KG1 (cell line): ENCODE measurements at places on chromosomes 7 and 10.

DNA sequence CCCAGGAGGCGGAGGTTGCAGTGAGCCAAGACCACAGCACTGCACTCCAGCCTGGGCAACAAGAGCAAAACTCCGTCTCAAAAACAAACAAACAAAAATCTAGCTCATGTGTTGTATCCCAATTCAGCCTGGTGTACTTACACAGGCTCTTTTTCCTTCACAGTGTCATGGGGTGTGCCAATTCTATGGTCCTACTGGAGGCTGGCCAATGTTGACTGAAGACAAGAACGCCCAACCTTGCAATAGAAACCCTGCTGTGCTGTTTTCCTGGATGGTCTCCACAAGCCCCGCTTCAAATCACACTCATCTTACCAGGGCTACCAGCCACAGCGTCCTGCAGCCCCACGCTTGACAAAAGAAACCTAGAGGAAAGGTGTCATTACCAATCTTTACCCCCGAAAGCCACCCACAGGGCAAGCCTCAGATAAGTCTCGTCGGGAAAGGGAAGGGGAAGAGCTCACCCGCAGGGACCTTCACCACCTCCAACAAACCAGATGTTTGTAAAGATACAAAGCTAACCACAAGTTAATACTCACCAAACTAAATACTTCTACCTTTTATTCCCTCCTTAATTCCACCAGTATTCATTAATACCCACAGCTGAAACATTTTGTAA lies 64.8 kb downstream of the TNS3 start:
- DNase-seq = peak; percentile 55

DNA sequence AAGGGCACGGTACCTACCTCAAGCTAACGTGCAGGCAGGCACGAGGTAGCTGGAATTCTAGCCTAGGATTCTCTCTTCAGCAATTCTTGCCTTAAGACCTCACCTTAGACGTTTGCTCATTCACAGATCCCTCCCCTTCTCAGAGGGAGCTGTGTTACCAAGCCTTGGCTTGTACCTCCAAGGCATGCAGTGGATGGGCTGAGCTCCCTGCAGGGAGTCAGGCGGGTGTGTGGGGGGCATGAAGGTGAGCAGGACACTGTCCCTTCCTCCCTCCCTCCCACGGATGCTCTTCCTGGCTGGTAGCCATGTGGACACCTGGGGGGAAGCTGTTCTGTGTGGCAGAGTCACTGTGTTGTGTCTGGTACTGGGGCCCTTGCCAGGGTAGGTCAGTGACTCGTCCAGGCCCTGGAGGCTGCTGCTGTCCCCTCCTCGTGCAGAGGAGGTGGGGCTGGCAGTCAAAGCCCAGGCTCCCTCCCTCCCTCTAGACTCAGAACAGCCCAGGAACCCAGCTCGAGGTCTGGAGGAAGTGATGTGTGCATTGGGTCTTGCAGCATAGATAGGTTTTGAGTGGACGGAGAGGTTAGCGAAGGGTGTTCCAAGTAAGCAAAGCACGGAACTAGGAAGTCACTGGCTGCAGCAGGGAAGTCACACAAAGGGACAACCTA lies 222.2 kb upstream of the SH2B2 start:
- no peak for DNase-seq

- DNase-seq = no peak
Observed at GRCh38 chr7:35680403-35681013, 14.4 kb downstream of the HERPUD2 start.

- DNase-seq = no peak
Observed at GRCh38 chr7:74612015-74612829, 45.3 kb upstream of the GTF2I start.

GRCh38 chr10:44249490-44249889 lies 135.4 kb downstream of the CXCL12 start:
- no peak for DNase-seq

GRCh38 chr10:65620404-65621048 lies 1305.3 kb upstream of the LRRTM3 start:
- DNase-seq = no peak

- no peak for DNase-seq
Observed at GRCh38 chr10:119406601-119407253, 135.8 kb downstream of the RGS10 start.

DNA sequence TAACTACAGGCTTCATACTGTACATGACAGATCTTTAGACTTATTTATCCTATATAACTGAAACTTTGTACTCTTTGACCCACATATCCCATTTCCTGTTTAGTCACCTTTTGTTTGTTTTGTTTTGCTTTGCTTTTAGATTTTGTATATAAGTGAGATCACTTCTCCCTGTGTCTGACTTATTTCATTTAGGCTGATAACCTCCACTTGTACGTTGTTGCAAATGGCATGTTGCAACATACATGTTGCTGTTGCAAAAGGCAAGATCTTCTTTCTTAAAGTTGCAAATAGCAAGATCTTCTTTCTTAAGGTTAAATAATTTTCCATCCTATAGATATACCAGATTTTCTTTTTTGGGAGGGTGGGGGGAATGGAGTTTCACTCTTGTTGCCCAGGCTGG lies 341.5 kb downstream of the OTUD1 start:
- DNase-seq = no peak

DNA sequence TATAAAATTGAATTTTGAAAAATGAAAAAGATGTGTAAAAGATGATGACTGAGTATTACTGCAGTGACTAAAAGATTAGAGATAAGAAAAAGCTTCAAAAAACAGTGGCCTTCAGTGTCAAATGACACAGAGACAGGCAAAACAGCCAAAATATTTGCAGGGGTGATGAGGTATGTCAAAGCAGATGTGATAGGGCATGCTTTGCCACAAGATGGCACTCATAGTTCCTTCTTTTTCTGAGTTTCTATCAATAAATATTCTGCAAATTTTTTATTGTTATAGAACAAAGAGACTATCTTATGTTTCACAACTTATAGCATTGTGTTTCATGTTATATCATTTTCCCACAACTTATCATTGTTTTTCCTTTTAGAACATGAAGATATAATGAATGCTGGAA lies 344.1 kb upstream of the HPS1 start:
- DNase-seq = no peak

GRCh38 chr10:112360308-112361270 lies 13.3 kb upstream of the ACSL5 start:
- no peak for DNase-seq

DNA sequence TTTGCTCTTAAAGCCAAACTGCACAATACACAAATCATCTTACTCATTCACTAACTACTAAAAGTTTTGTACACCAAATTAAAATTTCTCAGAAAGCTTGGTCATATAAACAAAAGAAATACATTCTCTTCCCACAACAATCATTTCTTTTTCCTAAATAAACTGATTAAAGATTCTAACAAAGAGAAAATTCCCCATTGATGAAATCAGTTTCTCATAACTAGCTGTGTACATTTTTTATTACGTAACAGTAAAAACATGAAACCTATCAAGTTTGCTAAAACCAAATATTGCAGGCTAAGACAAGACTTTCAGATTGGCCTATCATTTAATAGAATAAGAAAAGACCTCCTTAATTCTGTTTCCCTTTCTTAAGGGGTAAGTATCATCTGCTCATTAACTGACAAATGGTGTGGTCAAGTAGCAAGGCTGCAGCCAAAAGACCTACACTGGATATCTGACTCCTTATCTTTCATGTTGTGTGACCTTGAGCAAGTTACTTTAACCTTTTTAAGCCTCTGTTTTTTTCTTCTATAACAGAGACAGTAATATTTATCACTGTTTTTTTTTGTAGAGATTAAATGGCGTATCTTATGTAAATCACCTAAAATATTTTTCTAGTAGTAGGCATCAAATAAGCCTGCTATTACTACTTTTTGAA lies 22.4 kb downstream of the NAMPT start:
- no peak for DNase-seq

GRCh38 chr7:47778153-47778661 lies 170.1 kb downstream of the PKD1L1 start:
- DNase-seq = no peak

DNA sequence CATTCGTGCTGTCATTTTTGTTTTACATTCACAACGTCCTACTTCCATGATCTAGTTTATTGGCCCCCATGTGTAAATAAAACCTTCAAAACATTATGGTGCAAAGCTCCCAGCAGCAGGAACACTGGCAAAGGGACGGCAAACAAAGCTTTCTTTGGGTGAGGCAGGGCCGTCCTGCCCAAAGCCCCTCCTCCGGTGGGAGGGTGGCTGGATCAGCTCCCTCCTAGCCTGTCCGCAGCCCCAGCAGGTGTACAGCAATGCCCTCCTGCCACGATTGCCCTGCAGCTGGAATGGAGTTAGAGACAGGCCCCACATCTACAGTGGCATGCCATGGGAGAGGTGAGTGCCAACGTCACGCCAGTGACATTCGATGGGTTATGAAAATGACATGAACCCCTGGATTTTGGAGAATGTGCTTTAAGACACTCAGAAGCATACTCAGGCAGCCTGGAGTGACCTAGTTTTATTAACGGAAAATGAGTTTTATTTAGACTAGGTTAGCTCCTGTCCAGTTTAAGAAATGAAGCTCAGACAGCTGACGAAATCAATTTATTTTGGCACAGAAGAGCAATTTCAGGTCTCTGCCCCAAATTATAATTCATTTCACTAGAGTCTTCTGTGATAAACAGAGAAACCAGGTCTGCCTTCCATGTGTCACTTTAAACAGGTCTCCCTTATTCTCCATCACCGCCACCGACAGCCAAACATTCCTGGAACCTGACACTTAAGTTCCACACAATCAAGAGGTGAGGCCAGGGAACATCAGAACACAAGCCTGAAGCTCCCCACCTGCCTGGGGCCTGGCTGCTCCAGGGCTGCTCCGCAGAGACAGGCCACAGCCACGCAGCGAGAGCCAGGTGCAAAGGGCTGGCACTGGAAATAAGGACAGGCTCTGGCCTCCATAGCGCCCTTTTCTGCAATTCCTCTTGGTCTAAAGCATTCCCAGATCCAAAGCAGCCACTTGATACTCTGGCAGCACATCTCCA lies 50.1 kb downstream of the VOPP1 start:
- no peak for DNase-seq

DNA sequence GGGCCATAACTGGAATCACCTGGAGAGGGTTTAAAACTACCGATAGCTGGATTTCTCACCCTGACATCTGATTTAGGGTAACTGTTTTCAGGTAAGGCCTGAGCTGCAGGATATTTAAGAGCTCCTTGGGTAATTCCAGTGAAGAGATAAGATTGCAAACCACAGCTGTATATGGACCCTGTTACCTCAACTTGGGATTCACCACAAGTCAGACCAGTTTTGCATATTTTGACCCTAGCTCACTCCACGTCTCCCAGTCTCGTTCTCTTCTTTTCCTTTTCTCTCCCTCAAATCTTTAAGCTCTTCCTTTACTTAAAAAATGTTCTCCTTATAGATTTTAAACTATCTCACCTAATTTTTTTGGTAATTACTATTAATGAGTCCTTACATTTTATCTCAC lies 264.4 kb downstream of the THSD7A start:
- DNase-seq = no peak

GRCh38 chr7:128947854-128948253 lies 10.1 kb downstream of the IRF5 start:
- no peak for DNase-seq

- no peak for DNase-seq
Observed at GRCh38 chr10:26439406-26440087, 1.4 kb downstream of the APBB1IP start.

DNA sequence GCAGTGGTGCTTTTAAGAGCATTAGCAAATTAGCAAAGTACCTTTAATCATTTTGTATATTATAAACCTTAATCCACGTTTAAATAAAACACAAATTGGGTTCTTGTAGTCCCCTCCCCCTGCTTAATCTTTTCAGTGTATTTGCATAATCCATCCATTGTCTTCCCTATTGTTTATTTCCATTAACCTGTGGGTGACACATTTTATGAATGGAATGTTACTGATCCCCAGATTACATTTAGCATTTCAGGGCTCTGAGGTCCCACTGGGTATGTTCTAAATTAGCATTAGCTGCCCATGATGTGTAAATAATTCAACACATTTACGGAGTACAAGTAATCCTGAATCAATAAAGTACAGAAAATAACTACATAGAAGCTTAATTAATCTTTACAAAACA lies 138.4 kb upstream of the FEZF1 start:
- DNase-seq = no peak

DNA sequence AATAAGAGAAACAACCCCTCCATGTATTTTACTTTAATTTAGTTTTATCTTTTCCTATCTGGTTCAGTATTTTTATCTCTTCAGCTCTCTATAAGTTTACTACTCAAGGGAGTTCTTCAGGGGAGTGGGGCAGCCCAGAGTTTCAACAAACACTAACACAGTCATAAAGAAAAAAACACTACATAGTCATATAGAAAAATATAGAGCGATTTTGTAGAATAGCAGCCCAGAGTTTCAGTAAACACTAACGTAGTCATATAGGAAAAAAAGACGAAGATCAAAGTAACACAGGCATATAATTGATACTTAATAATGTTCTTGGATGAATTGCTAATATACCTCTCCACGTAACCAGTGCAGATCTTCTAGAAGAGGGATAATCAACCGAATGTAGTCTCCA lies 54.7 kb downstream of the PON1 start:
- DNase-seq = no peak

GRCh38 chr10:111303887-111304286 lies 227.1 kb downstream of the ADRA2A start:
- DNase-seq = no peak

- no peak for DNase-seq
Observed at GRCh38 chr7:131800531-131800930, 244.1 kb upstream of the PODXL start.

GRCh38 chr7:82961240-82961639 lies 201.4 kb downstream of the PCLO start:
- DNase-seq = no peak

- no peak for DNase-seq
Observed at GRCh38 chr7:39399458-39399857, 166.7 kb upstream of the YAE1 start.

DNA sequence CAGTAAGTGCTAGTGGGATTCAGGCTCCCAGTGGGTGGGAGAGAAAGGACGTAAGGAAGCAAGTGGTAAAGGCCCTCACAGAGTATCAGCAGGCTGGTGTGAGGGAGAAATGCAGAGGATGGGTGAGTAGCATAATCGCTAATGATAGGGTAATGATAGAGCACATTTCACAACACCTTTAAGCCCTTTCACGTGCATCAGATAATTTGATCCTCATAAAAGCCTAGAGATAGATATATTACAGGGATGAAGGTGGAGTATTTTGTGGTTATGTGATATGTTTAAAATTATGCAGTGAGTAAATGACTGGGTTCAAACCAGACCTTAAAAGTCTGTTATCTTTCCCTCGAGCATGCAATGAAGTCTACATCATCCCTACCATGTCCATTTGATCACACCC lies 10.3 kb downstream of the LEP start:
- no peak for DNase-seq

GRCh38 chr7:155770241-155770640 lies 42.0 kb downstream of the SHH start:
- no peak for DNase-seq
